ENCODE measurements at places on chromosomes 6 and 20. TPM values are rescaled to one million over a fixed set of nuclear protein-coding genes. Genes with fewer than 3 reads are reported as not detected.

- peak; percentile 75 for DNase-seq
Measured at GRCh38 chr20:62500237-62500864, 24.6 kb upstream of the GATA5 start.

CDH4 gene
- total RNA-seq: 4.4 TPM

TINAG gene
- not detected for total RNA-seq

VGLL2 gene
- total RNA-seq: not detected

All from GM23248 (cell line).